ENCODE measurements at places on chromosomes 5 and 9. TPM values are rescaled to one million over a fixed set of nuclear protein-coding genes. Genes with fewer than 3 reads are reported as not detected.

- DNase-seq = no peak
Observed at GRCh38 chr5:14531668-14532067, 49.9 kb upstream of the OTULINL start.

DNA sequence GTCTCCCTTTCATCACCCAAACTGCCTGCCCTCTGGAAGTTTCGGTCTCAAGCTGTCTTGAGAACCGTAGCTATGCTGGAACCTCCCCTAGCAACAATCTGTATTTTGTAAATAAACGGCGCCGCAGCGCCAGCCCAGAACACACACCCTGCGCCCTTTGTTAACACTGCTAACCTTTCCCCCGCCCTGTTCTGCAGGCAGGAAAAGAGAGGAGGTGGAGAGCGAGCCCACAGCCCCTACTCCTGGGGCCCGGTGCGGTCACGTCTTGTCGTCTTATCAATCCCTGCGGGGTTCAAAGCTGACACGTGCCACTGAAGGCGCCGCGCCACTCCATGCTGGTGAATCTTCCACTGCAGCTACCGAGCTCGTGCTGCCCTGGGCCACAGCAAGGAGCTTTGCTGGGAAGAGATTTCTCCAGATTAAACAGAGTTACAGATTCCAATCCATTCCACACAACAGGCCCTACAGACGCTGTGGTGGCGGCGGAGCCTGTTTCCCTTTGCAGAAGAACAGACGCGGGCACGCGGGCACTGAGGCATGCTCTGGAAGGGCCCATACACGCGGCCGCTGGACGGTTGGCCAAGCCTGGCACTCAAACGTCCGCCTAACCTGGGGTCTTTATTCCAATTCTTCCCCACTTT is 25.3 kb downstream of the ZDHHC11B start:
- peak; percentile 84 for DNase-seq

DNA sequence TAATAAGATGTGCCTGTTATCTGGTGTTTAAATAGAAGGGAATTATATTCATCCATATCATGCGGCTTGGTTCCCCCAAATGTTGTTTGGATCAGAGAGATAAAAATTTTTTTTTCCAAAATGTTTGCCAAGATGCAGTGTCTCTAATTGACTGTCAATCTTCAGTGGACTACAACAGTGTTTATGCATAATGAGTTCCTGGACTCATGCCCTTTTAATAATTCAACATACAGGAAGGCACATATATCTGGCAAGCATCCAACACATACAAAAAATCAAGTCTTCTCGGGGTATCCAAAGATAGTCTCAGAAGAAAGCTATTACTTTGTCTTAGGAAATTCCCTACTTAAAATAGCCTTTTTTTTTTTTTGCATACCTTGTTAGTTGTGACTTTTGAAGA is 1534.7 kb downstream of the EFNA5 start:
- DNase-seq = no peak

- DNase-seq = no peak
Observed at GRCh38 chr5:2802693-2803365, 51.4 kb upstream of the IRX2 start.

DNA sequence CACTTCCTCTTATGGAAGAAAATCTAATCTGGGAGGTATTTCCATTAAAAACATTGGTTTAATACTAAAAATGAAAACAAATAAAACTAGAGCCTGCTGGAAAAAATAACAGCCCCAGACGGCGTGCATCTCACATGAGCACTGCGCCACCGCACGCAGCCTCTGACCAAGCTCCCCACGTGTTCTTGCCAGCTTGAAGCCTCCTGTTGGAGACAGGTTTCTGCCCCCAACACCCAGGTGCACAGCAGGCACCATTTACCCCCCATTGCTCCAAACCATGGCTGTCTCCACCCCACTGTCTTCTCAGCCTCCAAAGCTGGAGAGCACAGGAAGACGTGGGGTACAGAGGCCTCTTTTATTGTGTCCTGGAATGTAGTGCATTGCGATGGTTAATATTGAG is 10.7 kb upstream of the COL5A1 start:
- DNase-seq = peak; percentile 18

GRCh38 chr5:172403817-172404216 is 50.5 kb downstream of the SH3PXD2B start:
- DNase-seq = no peak

- DNase-seq = no peak
Observed at GRCh38 chr5:158559643-158560042, 540.1 kb downstream of the EBF1 start.

GRCh38 chr9:5608298-5609225 is 20.3 kb upstream of the RIC1 start:
- no peak for DNase-seq

GRCh38 chr9:100098046-100098886 is 534 bp downstream of the ERP44 start:
- peak; percentile 56 for DNase-seq

- no peak for DNase-seq
Observed at GRCh38 chr5:73488806-73489205, 9.4 kb upstream of the BTF3 start.

DNA sequence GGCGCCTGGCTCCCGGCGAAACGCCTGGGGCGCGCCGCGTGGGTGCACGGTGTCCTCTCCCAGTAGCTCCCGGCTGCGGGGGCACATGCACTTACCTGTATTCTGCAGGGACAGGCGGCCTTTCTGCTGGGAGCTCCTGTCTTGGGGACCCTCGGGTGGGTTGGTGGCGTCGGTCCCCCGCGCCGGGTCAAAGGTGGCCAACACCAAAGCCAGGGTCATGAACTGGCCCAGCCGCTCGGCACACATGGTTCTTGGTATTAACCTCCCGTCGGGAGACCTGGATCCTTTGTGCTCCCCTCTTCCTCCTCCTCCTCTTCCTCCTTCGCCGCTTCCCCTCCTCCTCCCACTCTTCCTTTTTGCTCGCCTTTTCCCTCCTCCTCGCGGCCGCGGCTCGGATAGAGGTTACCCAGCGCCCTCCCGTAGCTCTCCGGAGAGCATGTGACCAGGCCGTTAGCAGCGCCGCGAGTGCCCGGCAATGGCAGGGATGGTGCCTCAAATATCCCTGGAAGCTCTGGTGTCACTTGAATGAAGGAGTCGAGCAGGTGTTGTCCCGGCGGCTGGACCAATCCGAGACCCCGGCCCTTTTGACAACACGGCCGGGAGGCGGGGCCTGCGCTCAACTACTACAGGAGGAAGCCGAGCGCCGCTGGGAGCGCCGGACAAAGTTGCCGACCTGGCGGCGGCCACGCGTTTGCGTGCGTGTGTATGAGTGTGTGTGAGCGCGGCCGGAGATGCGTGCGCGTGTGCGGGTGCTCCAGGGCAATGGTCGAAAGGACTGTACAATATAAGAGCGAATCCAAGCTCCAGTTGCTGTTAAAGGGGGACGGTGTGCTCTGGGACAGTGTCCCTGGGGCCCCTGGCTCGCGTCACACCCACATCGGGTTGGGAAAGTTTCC is at the start of gene STC2:
STC2 (minus strand) TSS at position 467 of the 896 bp plus-strand sequence; CDS start at position 246, 221 bp downstream.
- DNase-seq = peak; percentile 80

DNA sequence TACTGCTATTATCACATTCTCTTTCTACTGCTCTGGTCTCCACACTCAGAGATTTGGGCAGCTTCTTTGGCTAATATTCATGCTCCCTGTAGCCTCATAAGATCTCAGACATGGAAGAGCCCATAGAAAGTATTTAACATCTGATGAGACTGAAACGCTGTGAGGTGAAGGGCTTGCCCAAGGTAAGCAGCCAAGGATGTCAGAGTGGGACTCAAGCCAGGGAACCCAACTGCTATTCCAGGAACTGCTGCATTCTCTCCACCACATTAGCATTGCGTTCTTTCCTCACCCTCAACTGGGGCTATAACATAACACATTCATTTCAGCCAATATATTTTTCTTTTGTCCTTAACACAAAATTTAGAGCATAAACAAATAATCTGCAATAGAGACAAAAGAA is 3.8 kb downstream of the ADRB2 start:
- peak; percentile 51 for DNase-seq

GRCh38 chr5:36607838-36608783 is 1.7 kb downstream of the SLC1A3 start:
- DNase-seq = no peak

GRCh38 chr5:125928663-125929062 is 494.5 kb upstream of the GRAMD2B start:
- no peak for DNase-seq

- DNase-seq = no peak
Observed at GRCh38 chr5:65050140-65050539, 281.4 kb downstream of the CWC27 start.

DNA sequence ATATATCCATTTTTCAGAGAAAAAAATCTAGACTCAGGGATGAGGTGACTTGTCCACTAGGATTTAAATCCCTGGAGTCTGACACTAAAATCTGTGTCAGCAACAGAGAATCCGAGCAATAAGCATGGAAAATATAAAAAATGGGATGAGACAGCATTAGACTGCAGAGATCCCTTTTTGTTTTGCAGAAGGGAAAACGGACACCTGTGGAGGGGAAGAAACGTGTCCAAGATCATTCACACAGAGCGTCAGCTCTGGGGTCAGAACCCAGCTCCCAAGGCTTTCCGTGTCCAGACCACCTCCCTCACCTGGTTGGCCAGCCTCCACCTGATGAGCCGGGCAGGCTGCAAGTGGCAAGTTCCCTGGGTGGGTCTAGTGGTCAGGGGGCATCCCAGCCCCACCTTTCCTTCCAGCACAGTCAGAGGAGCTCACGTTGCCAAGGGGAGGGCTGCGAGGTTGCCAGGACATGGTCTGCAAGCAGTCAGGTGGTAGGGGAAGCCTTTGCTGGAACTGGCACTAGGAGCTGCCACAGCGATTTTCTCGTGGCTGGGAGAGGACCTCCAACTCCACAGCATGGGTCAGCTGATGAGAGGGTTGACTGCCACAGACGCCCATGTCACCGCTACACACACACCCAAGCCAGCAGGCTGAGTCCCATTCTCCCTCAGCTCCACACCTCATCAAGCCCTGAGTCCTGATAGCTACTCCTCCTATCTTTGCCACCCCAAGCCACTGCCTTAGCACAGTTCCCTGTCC is 65.9 kb upstream of the CPLX2 start:
- no peak for DNase-seq

DNA sequence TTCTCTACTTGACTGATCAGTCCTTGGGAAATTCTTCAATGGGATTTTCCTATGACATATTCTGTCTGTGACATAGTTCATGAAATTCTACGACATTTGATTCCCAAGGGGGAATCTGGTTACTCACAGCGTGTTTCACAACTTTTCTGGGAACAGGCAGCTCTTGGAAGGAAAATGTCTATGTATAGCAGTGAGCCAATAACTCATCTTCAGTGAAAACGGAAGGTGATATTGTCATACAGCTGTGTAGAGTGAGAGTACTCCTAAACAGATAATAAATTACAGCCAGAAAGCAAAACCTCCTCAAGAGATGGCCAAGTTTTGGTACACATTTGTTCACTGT is 91.4 kb downstream of the C9orf152 start:
- DNase-seq = no peak

- no peak for DNase-seq
Observed at GRCh38 chr5:172715421-172715780, 55.6 kb downstream of the DUSP1 start.

Gene MUSK
- 0.70 TPM for total RNA-seq

Gene SLC27A6
- total RNA-seq = 59.2 TPM

Gene TAF11L10
- not detected for total RNA-seq

Gene THBS4
- total RNA-seq = 151 TPM

Gene CCNJL
- total RNA-seq = 7.6 TPM

Gene BAAT
- not detected for total RNA-seq

Gene ERCC8
- total RNA-seq = 6.0 TPM

Gene SLC1A3
- 53.2 TPM for total RNA-seq
